ENCODE measurements at places on chromosomes 2 and 18. TPM values are rescaled to one million over a fixed set of nuclear protein-coding genes. Genes with fewer than 3 reads are reported as not detected.
A peak's percentile ranks its signal among the peaks of the same experiment; 100 is the strongest.

The CYS1 gene
- 7.1 TPM for total RNA-seq

- DNase-seq: peak; percentile 58
Measured at GRCh38 chr18:56715121-56715520, 64.0 kb downstream of the WDR7 start.

- DNase-seq: no peak
Measured at GRCh38 chr2:28345619-28346018, 47.0 kb upstream of the FOSL2 start.

DNA sequence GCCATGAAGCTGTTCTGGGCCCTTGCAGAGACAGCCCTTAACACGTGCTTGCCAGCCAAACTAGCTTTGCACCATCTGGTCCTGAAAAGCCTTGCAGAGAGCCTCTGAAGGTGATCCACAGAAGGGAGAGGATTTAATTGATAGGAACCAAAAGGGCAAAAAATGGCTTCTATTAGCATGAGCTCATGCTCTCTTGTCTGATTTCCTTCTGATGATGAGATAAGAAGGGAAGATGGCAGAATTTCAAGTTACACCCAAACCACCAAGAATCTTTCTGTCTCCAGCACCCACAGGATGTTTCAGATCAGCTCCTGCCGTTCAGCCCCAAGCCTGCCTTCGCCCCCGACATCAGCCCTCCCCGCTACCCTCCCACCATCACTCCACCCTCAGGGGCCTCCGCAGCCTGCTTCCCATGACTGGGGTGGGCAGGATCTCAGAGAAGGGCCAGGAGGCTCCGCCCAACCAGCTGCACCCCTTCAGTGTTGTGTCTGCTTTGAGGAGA, 23.4 kb upstream of the GLI2 start:
- DNase-seq: peak; percentile 56

DNA sequence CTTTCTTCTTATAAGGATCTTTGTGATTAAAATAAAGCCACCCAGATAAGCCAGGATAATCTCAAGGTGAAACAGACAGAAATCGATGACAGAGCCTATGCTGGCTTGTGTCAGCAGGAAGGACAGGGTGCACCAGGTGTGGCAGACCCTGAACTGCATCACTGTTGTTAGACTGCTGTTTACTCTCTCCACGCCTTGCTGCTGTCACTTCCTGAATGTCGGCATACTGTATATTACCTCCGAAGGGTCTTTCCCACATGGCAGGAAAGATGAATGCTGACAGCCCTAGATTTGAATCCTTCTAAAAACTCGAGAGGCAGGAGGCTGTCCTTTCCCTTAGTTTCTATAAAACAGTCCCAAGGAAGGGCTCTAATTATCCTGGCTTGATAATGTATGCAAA, 18.9 kb upstream of the TMEM163 start:
- no peak for DNase-seq

GRCh38 chr18:37402735-37403099, 162.9 kb downstream of the CELF4 start:
- DNase-seq: no peak
